Stimulated activated CD8-positive, alpha-beta memory T cell treated with anti-CD3 and anti-CD28 coated beads, Interleukin-2, amount 100 ng/mL, for 1 hour (primary cell): ENCODE measurements at places on chromosomes 5 and 9.

GRCh38 chr9:16505199-16505598 is 365.3 kb downstream of the BNC2 start:
- no peak for DNase-seq

DNA sequence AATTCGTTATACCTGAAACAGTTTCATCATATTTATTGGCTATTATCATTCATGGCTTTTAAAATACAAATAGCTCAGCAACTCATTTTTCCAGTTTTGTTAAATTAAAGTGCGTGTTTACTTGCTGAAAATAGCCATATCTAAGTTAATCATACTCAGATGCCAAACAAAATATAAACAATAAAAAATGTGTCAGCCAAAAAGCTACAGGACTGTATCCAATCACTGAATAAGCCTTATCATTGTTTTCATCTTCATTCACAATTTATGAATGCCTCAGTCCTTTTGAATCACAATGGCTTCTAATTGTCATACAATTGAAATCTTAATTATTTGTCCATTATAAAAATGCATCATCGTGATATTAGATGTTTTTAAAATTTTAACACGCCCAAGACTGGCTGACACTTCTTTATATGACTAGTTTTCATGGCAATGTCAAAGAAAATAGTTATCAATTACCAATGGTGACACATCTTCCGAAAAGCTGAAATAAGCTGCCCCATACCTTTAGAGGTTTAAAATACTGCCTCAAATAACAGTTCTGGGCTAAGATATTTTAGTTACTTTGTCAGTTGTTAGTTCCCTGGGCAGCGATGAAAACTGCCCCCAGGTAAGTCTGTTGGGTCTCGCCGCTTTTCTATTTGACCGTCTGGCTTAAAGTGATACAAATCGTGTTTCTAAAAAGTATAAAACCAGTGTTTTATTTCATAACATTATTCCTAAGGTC is 1.8 kb downstream of the NFIB start:
- DNase-seq: no peak

DNA sequence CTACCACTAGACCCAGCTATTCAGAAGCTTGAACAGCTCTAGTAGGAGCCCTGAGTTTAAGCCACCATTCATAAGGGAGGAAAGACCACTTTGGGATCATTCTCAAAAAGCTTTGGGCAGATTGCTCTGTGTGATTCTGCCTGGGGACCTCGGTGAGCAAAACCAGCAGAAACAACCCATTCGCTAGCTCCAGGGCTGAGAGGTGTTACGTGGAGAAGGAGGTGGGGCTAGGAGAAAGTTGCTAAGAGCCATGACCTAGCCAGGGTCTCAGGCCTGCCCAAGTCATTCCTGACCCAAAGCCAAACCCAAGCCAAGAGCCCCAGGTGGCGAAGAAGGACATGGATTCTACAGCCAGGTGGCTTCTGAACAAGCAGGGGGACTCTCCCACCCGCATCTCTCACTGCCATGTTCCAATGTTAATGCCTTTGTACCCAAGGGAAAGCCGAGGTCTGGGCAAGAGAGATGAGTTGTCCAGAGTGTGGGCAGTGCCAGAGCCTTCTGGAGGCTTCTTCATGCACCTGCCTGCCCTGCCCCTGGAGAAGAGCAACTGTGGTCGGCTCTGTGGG is 4.0 kb upstream of the BARHL1 start:
- DNase-seq: no peak

GRCh38 chr5:173320259-173320658 is 8.0 kb downstream of the STC2 start:
- no peak for DNase-seq

GRCh38 chr9:107243742-107244141 is 39.3 kb upstream of the RAD23B start:
- no peak for DNase-seq

DNA sequence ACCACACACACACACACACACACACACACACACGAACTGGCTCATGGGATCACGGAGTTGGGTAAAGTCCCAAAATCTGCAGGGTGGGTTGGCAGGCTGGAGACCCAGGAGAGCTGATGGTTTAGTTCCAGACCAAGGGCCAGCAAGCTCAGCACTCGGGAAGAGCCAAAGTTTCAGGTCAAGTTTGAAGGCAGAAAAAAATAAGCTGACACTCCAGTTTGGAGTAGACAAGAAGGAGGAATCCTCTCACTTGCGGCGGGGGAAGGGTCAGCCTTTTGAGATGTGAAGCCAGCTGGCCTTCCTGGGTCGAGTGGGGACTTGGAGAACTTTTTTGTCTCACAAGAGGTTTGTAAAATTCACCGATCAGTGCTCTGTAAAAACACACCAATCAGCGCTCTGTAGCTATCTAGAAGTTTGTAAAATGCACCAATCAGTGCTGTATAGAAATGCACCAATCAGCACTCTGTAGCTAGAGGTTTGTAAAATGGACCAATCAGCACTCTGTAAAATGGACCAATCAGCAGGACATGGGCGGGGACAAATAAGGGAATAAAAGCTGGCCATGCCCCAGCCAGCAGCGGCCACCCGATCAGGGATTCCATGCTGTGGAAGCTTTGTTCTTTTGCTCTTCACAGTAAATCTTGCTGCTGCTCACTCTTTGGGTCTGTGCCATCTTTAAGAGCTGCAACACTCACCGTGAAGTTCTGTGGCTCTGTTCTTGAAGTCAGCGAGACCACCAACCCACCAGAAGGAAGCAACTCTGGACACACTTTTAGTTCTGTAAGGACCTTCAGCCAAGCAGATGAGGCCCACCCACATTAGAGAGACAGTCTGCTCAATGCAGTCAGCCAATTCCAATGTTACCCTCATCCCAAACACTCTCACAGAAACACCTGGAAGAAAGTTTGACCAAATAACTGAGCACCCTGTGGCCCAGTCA is 37.8 kb upstream of the UNC5A start:
- DNase-seq: no peak

- no peak for DNase-seq
Observed at GRCh38 chr5:104018299-104018698, 455.7 kb upstream of the NUDT12 start.

DNA sequence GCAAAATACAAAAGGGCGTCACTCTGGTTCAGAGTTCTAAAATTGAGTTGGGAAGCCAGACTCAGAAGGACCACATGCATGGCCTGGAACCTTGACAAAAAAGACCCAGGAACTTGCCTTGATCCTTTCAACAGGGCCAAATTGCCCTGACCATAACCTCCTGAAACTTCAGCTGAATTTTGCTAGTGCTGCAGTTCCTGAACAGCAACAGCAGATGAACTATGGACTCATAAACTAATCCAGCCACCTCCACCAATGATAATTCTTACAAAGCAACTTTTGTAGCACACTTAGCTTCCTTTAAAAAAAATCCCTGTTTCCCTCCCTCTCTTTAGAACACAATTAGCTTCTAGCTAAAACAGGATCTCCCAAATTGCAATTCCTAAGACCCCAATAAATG is 155.9 kb downstream of the MAT2B start:
- DNase-seq: no peak

DNA sequence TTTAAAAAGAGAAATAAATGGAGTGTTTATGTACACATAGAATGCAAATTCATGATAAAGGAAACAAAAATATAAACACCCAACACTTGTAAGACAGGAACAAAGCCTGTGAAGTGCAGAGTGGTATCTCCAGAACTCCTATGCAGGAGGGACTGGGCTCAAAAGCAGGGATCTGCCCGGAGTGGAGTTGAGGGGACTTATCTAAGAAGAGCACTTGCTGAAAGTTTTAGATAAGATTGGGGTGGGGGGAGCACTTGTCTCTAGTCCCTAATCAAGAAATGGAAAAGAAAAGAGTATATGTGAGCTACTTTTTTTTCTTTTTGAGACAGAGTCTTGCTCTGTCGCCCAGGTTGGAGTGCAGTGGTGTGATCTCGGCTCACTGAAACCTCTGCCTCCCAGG is 840.4 kb downstream of the MAT2B start:
- no peak for DNase-seq

DNA sequence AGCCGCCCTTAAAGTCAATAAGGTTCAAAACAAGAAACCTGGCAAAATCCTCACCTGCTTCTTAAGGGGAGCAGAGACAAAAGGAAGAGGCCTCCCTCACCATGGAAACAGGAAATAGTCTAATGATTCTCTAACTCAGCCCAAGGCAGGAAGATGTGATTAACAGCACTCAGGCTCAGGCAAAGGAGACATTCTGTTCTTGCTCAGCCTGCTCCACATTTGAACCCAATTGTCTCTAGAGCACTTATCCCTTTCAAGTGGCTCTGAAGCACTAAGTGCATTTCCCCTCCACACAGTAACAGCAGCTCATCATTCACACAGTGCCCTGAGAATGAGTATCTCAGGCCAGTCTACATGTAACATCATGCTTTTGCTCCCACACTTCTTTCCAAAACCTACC is 72.3 kb downstream of the NIPSNAP3B start:
- no peak for DNase-seq

DNA sequence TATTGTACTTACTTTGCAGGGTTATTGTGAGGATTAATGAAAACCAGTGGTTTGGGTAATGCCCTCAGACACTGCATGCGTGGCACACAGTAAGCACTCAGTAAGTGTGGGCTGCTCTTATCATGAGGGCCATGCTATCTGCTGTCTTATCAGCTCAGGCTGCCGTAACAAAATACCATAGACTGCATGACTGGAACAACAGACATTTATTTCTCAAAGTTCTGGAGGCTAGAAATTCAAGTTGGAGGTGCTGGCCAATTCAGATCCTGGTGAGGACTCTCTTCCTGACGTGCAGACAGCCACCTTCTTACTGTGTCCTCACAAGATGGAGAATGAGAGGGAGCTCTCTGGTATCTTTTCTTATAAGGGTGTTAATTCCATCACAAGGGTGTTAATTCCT is 23.9 kb upstream of the SH3PXD2B start:
- no peak for DNase-seq

- DNase-seq: no peak
Observed at GRCh38 chr5:74519161-74519571, 121.4 kb downstream of the ENC1 start.

DNA sequence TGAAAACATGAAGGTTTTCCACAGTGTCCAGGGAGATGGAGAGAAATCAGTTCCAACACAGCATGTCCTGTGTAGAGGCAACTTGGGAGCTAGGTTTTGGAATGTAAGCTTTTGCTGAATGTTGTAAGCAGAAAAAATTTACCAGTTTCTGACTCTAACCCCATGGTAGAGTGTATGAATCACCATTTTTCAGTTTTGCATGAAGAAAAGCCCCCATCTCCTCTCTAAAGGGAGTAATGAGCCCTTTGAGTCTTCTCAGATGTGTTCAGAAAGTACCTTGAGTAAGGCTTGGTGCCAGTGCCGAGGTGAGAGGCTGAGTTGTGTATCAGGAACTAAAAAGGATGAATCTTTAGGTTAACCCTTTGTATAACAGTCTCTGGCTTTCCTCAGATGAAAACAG is 96.2 kb downstream of the ADRB2 start:
- DNase-seq: no peak

- no peak for DNase-seq
Observed at GRCh38 chr5:142770650-142771609, 753 bp downstream of the ARHGAP26 start.

DNA sequence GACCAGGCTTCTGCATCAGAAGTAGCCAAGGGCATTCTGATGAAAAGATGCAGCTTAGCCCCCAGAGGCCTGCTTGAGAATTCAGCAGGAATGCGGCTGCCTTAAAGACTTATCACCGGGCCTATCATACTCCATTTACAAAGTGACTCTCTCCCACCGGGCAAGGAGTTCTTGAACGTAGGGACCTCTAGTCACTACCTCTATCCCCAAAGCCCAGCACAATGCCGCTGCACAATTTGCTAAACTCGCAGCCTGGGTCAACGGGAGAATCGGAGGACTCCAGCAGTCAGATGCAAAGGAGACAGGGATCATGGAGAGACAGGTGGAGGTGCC is 661 bp downstream of the PDCL start:
- no peak for DNase-seq

- DNase-seq: no peak
Observed at GRCh38 chr5:89087551-89088318, 204.8 kb upstream of the MEF2C start.

GRCh38 chr5:76742583-76742982 is 26.7 kb downstream of the F2R start:
- no peak for DNase-seq

DNA sequence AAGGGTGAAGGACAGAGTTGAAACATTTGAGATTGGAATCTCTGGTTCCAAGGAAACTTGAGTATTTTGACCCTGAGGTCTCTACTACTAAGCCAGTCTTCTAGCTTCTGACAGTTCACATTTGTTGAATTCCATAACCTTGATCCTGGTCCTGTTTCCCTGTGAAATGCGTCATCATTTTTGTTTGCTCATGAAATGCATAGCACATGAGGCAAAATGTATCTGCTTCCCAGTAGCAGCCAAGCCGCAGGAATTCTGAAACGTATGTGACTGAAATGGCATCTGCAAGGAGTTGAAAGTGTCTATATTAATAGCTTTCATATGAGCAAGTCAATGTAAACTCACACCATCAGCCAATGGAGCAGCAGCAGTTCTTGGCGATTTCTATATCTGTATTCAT is 307.9 kb downstream of the CSNK1G3 start:
- no peak for DNase-seq

GRCh38 chr5:133272345-133272744 is 220.5 kb downstream of the HSPA4 start:
- no peak for DNase-seq

- DNase-seq: no peak
Observed at GRCh38 chr9:134179595-134179917, 15.2 kb upstream of the RNU6ATAC start.

DNA sequence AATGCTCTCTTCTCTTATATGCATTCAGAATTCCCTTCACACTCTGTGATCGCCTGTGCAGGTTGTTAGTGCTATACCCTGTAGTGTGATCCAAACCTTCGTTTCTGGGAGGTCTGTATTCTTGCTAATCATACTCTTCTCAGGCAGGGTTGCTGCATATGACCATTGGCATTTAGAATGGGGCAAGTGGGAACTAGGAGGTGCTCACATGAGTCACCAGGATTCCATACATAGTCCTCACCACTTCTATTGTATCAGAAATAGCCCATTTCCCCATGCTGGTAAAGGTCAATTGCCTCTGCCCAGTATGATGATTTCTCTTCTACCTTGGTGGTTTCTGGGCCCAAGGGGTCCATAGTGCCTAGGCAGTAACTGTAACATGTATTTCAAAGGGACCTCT is 443.5 kb upstream of the CDH6 start:
- DNase-seq: no peak

DNA sequence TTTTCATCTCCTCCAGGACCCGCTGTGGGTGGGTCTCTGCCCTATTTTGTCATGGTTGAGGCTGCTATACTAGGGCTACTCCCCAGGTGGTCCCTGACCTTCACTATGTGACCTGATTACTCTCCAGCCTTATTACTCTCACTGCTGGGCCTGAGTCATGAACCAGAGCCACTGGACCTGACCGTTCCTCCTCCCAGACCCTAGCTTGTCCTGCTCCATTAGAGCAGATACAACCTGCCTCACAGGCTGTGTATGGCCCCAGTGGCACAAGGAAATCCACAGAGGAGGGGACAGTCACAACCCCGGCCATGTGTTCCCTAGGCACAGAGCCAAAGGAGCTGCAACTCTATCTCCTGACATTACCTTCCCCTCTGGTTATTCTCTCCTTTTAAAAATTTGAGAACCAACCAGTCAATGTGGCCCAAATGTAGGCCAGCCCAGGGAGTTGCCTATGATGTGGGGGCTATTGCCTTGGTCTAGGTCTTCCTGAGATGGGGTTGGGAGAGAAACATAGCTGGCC is 96.0 kb upstream of the FSTL4 start:
- DNase-seq: no peak
